Amygdala (tissue), 56 donors: ENCODE measurements at places on chromosomes 2 and 18.

- DNase-seq = no peak
These were observed 184.2 kb downstream of the PIEZO2 start for GRCh38 chr18:10965119-10965518.

DNA sequence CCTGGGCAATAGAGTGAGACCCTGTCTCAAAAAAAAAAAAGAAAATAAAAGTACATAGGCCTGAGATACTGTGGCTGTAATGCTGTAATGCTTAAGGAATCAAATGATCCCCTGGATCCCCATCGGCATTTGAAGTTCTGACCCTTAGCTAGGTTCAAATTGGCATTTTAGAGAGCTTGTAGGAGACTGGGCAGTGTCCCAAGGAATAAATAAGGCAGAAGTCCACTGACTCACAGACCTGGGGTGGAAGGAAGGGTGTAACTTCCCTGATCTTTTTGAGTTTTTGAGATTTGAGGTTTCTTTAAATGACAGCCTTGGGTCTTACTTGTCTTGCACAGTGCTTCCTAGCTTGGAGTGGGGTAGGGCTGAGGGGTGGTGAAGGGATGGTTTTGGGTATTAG lies 553.7 kb downstream of the SLC4A3 start:
- no peak for DNase-seq

DNA sequence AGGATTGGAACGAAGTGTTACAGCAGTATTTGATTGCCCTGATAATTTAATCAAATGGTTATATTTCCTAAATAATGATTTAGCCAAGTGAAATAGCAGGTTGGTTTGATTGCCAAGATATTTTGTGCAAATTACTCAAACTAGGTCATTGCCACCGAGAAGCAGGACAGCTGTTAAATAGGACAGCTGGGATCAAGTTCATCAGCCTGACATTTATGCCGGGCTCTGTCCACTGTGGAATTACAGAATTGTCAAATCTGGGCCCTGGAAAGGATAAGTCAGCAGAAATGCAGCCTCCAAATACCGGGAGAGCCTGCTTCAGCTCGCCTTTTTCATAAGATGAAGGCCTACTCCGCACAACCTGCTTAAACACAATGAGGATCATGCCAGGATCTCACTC lies 73.9 kb upstream of the RPL31 start:
- DNase-seq = no peak

DNA sequence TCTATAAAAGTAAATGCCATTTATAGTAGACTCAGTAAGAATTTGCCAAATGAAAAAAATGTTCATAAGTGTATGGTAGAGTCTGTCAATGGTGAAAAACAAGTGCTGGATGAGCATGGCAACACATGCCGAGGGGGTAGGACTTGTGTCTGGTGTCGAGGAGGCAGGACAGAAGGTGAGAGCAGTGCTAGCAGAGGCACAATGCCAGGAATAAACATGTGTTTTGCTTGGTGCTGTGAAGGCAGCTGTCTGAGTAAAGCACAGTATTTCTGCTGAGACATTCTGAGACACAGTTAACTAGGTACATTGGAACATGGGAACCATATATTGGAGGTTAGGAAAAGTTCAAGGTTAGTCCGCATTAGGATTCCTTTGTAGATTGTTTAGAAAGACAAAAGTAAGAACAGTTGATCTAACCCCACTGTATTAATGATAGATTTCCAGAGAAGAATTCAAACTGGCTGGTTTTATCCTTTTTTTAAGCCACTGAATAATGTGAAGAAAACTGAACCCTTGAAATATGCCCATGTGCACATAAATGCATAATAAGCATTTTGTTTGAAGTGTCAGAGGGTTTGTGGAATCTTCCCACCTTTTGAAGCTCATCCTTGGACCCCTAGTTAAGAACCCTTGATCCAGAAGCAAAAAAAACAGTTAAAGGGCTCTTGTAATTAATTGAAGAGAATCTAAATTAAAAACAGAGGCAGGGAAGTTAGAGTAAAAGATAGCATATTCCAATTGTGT lies 7.1 kb downstream of the RBM45 start:
- DNase-seq = no peak

DNA sequence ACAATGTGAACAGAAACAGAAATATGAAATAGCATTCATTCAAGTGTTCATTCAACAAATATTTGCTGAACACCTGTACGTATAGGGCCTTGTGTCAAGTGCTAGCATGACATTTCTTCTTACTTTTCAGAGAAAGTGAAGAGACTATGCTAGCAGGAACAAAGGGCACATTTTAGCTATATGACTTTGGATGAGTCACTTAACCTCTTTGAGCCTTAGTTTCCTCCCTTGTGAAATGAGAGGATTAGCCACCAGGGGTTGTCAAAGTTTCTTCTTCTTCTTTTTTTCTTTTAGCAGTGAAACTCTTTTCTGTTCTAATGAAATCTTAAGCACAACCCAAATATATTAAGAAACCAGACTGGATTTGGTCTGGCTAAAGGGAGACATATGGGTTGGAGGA lies 53.1 kb downstream of the FIGN start:
- DNase-seq = no peak

GRCh38 chr2:116222793-116223192 lies 1591.7 kb upstream of the DDX18 start:
- DNase-seq = no peak

DNA sequence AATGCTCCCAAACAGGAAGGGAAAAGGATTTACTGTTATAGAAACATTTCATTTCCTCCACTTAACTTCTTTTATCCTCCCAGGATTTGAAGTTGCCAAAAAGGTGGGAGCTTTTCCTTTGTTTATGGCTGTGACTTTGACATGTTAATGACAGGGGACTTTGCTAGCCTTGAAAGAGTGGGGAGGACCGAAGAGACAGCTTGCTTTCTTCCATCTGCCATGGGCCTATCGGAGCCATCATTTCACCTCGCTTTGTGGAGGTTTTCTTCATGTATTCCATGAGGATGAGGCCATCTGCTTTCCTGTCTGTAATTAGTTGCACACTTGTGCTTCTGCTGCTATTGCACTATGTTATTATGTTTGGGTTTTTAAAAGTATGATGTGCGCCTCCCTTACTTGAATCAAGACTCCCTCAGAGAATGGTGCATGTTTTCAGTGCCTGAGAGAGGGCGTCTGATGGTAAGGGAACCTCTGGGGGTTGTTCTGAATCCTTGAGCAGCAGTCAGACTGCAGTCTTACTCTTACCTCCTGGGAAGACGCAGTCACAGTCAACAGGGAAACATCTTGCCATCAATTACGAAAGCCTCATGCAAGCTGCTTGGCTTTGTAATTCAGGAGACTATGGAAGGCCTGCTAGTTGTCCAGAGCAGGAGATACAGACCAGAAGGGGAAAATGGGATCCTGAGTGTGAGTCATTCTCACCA lies 173.3 kb upstream of the MGAT5 start:
- no peak for DNase-seq

GRCh38 chr2:239149501-239149900 lies 251.3 kb downstream of the HDAC4 start:
- no peak for DNase-seq

DNA sequence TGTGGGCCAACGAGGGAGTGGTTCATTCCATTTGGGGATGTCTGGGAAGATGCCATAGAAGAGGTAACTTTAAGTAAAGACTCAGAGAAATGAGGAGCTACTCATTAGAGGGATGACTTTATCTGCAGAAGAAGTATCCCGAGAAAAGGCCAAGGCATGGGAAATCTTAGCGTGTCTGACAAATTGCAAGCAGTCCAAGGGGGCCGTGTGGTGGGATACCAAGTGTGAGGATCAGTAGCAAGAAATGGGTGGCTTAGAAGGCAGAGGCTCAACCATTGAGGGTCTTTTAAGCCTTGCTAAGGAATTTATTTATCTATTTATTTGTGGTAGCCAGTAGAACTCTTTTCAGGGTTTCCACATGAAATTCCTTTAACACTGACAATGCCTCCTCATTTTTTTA lies 436.4 kb downstream of the RNF144A start:
- DNase-seq = no peak

GRCh38 chr2:41409328-41409727 lies 638.5 kb upstream of the PKDCC start:
- DNase-seq = no peak

- DNase-seq = peak; percentile 80
These were observed at the start of gene LPIN1 for GRCh38 chr2:11746376-11746806. Gene LPIN1 (plus strand): TSS chr2:11746632. CDS start chr2:11765542, 18,910 bp downstream.

GRCh38 chr2:156526950-156527636 lies 90.9 kb downstream of the GPD2 start:
- no peak for DNase-seq

- DNase-seq = no peak
These were observed 47.4 kb upstream of the MTCL1 start for GRCh38 chr18:8657873-8658470.

GRCh38 chr2:203164311-203164935 lies 74.4 kb upstream of the CYP20A1 start:
- DNase-seq = no peak

DNA sequence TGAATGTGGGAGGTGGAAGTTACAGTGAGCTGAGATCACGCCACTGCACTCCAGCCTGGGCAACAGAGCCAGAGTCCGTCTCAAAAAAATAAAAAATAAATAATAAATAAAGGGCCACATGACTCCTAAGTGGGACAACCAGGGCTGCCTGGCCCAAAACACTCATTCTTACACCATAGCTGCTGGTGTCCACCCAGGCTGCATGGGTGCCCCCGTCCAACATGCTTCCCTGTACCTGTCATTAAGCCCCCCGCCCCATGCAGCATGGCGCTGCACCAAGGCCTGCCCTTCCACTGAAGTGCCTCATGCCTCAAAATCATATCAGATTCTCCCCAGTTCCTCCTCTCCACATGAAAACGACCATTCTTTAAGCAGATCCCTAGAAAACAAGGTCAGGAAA lies 10.8 kb downstream of the GALM start:
- DNase-seq = no peak

DNA sequence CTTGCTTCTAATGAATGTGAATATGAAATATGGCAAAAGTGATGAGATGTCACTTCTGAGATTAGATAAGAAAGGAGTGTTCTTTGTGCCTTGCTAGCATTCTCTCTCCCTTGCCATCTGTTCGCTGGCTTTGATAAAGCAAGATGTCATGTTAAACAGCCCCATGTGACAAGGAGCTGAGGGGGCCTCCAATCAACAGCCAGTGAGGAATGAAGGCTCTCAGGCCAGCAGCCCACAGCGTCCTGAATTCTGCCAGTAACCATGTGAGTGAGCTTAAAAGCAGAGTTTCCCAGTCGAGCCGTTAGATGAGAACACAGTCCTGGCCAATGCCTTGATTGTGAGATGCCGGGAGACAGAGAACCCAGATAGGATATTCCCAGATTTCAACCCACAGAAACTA lies 198.8 kb downstream of the IRS1 start:
- no peak for DNase-seq

DNA sequence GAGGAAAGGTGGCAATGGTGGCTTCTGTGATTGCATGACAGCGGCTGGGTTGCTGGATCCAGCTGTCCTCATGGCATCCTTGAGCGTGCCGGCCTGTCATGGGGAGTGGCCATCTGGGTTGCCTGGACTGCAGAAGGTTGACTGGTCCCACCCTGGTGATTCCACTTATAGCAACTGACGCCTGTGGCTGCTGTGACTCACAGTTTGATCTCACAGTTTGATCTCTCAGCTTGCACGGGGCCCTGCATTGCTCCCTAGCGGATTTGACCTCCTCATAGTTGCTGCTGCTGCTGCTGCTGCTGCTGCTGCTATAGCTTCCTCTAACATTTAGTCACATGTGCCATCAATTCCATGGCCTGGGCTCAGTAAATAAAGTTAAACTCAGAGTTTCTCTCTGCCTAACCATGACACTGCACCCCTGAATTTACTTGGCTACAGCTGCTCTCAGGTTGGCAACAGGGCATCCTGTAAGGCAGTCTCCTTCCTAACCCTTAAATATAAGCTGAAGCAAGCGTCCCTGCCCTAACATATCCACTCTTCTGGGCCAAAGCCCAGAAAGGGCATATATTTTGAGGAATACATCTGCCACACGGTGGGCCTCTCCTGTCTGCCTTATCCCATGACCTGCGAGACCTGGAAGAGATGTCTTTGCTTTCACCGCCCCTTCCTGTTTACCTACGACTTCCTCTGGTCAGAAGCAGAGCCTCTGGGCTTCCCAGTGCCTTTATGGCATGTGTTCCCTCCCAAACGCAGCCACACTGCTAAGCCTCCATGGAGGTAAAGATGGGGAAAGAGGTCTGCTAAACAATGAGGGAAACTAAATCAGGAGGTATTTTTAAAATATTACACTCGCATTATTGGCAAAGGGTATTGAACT lies 37.8 kb upstream of the CCDC150 start:
- no peak for DNase-seq

DNA sequence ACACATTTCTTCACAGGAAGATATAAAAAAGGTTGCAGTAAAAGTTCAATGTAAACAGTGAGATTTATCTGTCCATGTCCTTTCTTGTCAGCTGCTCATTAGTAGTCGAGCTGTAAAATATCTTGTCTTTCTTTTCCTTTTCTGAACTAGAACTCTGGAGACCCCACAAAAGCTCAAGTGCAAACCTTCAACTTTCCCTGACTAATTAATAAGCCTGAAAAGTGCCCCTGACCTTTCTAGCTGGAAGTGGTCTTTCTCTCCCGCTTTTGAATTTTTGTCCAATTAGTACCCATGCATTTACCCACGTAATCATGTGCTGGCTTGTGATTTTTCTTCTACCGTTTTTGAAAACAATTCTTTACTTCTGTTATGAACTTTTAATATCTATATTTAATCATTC lies 63.6 kb upstream of the EHBP1 start:
- no peak for DNase-seq

- DNase-seq = no peak
These were observed 185.1 kb upstream of the CNTNAP5 start for GRCh38 chr2:123840016-123840415.

DNA sequence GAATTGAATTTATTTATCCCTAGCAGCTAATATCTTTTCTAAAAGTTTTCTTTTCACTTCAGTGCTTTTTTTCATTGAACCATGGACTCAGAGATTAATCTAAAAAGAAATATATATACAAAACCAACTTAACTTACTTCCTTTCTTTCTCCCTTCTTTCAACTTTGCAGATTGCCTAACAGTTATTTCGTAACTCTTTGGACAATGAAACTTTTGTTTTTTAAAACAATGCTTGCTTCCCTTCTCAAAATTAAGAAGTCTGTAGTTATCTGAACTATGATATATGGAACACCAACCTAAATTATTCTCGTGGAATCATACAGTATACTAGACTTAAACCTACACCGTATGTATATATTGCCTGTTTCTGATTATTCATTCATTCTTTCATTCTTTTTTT lies 62.9 kb downstream of the MIB1 start:
- no peak for DNase-seq

- no peak for DNase-seq
These were observed 132.7 kb downstream of the TSN start for GRCh38 chr2:121888189-121888557.

- DNase-seq = no peak
These were observed 48.3 kb downstream of the THUMPD2 start for GRCh38 chr2:39730685-39731302.
